NCI-H187 treated with DMSO at 0.1 percent for 48 hours (cell line): ENCODE measurements at places on chromosomes 11 and 22.

- DNase-seq: no peak
Measured at GRCh38 chr22:19984851-19985811, 31.5 kb downstream of the ARVCF start.

- no peak for DNase-seq
Measured at GRCh38 chr11:71194710-71195109, 57.7 kb downstream of the SHANK2 start.

DNA sequence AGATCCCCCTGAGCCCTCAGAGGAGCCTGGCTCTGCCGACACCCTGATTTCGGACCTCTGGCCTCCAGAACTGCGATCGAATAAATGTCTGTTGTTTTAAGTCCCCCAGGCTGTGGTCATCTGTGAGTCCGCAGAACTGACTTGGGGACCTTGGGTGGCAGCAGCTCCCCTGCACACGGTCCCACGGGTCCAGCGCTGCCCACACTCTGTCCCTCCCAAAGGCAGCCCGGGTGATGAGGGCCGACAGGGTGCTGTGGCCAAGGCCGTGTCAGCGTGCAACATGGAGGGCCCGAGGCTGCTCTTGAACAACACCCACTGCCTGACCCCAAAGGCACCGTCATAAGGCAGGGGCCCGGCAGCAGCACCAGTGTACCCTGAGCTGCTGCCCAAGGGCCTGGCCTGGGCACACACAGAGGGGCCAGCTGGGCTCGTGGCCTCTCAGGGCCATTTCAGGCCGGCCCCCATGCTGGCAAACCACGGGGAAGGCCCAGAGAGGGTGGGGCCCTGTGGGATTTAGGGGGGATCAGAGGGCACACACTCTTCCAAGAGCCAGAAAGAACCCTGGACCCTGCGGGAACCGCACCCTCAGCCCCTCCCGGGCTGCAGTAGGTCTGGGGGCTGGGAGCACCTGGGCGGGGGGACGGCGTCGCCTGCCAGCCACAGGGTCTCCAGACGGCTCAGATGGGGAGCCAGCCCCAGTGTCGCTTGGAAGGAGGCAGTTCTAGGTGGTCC is 77.1 kb upstream of the PRR5 start:
- DNase-seq: no peak

DNA sequence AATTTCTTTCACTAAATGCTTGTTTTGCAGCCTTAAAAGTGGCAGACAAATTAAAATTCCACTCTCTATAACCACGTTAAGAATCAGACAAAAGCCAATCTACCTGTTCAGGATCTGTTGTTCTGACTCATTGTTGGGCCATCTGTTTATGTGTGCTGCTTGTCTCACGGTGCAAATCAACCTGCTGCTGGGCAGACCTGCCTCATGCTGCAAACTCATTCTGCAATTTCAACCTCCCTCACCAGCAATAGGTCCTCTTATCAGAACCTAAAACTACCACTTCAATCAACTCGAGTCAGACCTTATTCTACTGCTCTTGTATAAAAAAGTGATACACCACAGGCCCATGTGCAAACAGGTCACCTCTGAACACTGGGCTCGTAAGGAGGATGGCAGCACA is 75.1 kb downstream of the LARGE2 start:
- DNase-seq: no peak

- no peak for DNase-seq
Measured at GRCh38 chr22:39152024-39152510, 413 bp downstream of the CBX7 start.

- DNase-seq: no peak
Measured at GRCh38 chr11:66126064-66126463, 56.0 kb downstream of the PACS1 start.
